ENCODE measurements at places on chromosomes 11 and 22.
A peak's percentile ranks its signal among the peaks of the same experiment; 100 is the strongest.

DNA sequence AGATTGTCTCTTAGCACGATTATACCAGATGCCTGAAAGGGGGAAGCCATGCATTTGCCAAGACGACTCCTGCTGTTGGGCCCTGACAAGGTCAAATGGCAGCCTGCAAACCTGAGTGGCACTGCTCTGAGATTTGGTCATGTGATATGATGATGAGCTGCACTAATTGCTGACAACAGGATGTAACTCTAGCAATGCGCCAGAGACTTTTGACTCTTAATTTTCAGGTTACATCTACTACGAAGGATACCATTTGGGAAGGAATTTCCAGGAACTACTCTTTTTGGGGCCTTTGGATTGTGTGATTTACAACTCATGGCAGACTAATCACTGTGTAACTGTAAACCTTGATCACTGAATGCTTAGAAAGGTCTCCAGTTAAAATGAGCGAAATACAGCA lies 13.1 kb downstream of the TREH start:
- peak; percentile 78 for DNase-seq

GRCh38 chr22:20957683-20958431 lies 9.2 kb upstream of the AIFM3 start:
- DNase-seq, result peak; percentile 21

DNA sequence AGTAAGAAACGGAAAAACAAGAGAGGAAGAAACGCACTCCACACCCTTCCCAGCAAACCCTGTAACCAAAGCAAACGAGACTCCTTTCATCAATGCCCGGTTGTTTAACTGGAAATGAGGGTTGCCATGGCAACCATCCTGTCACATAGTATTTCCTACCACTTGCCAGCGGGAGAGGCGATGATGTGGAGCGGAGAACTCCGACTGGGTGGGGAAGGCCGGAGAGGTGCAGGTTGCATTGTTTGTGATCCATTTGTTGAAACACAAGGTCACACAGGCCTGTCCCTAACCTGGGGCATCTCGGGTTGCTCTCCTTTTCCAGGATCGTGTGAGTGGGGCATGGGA lies 609.9 kb downstream of the BUD13 start:
- peak; percentile 57 for DNase-seq

DNA sequence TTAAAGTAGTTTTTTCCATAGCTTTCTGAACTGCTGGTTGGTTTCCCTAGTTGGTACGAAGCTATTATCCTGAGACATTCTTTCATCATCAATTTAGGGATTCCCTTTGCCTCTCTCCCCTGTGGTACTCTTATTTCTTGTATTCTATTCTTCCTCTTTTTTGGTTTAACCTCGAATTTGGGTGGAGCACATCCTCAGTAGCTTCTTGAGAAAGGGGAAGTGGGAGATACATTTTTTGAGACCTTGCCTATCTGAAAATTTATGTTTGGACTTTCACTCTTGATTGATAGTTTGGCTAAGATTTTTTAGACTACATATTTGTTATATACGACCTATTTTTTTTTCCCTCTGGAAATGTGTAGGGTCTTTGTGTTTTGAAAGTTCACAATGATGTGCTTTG lies 121.7 kb upstream of the ZBED5 start:
- no peak for DNase-seq

GRCh38 chr11:31995032-31995431 lies 95.8 kb upstream of the RCN1 start:
- DNase-seq, result peak; percentile 82

- no peak for DNase-seq
Measured at GRCh38 chr22:38442967-38443627, 11.9 kb downstream of the KCNJ4 start.

- DNase-seq, result no peak
Measured at GRCh38 chr11:62129590-62130282, 5.9 kb downstream of the INCENP start.

GRCh38 chr22:48403521-48404403 lies 1423.9 kb downstream of the BRD1 start:
- no peak for DNase-seq
